ENCODE measurements at places on chromosomes 6 and 20. TPM values are rescaled to one million over a fixed set of nuclear protein-coding genes. Genes with fewer than 3 reads are reported as not detected.

FNDC1 gene
- not detected for total RNA-seq

GRCh38 chr20:63577317-63577894 is 3.4 kb upstream of the HELZ2 start:
- no peaks in the 10 kb centered on the region for H3K36me3 ChIP-seq
- no peak for DNase-seq
- no peak overlapping the region for H3K4me3 ChIP-seq
- no peaks in the 10 kb centered on the region for H3K4me1 ChIP-seq
- H3K27me3 ChIP-seq: peaks cover 51% of the 10 kb centered on the region
- H3K27ac ChIP-seq: no peak overlapping the region

MOCS1 gene
- 0.30 TPM for total RNA-seq

DNA sequence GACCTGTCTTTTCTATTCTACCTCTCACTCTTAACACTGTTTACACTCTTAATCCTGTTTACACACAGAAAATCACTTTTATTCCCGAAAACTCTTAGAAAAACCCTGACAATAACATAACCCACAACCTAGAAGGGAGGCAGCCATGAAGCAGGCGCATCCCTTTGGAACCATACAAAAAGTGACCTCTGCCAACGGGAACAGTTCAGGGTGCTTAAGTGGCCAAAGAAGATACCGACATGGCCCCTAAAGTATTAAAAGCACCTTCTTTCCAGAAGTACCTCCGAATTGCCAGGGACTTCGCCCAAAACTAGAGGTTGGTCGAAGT is 490 bp downstream of the MMUT start:
- peak overlapping the region; percentile 97 for H3K4me3 ChIP-seq
- H3K36me3 ChIP-seq: peaks cover 18% of the 10 kb centered on the region
- H3K27ac ChIP-seq: peak overlapping the region; percentile 98
- no peaks in the 10 kb centered on the region for H3K27me3 ChIP-seq

- H3K4me1 ChIP-seq: no peaks in the 10 kb centered on the region
- no peak for DNase-seq
- H3K4me3 ChIP-seq: no peak overlapping the region
- no peaks in the 10 kb centered on the region for H3K27me3 ChIP-seq
- H3K27ac ChIP-seq: no peak overlapping the region
- no peaks in the 10 kb centered on the region for H3K36me3 ChIP-seq
These were observed 461.2 kb downstream of the EPM2A start for GRCh38 chr6:145274083-145274482.

- H3K27me3 ChIP-seq: peaks cover 69% of the 10 kb centered on the region
- DNase-seq: no peak
- H3K36me3 ChIP-seq: no peaks in the 10 kb centered on the region
- H3K4me1 ChIP-seq: peaks cover 21% of the 10 kb centered on the region
These were observed 44.8 kb downstream of the AKAP12 start for GRCh38 chr6:151284548-151285017.

CALHM4 gene
- not detected for total RNA-seq

GRCh38 chr20:58625585-58625984 is 25.5 kb upstream of the STX16 start:
- no peak for DNase-seq
- H3K4me1 ChIP-seq: peaks cover 2% of the 10 kb centered on the region
- no peaks in the 10 kb centered on the region for H3K36me3 ChIP-seq
- peaks cover 2% of the 10 kb centered on the region for H3K27me3 ChIP-seq
- H3K4me3 ChIP-seq: no peak overlapping the region

DNA sequence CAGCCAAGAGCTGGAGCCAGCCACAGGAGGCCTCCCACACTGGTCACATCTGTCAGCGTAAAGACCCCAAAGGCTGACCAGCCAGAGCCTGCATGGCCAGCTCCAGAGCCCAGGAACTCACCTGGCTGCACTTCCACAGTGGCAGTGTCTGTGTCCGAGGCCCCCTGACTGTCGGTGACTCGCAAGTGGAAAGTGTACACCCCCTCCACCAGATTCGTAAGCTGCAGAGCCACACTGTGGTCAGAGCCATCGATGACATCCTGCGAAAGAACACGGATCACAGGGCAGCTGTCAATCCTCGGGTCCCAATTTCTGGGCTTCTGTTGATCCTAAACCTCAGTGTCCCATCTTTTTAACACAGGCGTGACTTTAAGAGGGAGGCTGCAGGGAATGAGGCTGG is 69.3 kb downstream of the ALDH5A1 start:
- H3K27me3 ChIP-seq: peaks cover 11% of the 10 kb centered on the region
- no peak for DNase-seq

DNA sequence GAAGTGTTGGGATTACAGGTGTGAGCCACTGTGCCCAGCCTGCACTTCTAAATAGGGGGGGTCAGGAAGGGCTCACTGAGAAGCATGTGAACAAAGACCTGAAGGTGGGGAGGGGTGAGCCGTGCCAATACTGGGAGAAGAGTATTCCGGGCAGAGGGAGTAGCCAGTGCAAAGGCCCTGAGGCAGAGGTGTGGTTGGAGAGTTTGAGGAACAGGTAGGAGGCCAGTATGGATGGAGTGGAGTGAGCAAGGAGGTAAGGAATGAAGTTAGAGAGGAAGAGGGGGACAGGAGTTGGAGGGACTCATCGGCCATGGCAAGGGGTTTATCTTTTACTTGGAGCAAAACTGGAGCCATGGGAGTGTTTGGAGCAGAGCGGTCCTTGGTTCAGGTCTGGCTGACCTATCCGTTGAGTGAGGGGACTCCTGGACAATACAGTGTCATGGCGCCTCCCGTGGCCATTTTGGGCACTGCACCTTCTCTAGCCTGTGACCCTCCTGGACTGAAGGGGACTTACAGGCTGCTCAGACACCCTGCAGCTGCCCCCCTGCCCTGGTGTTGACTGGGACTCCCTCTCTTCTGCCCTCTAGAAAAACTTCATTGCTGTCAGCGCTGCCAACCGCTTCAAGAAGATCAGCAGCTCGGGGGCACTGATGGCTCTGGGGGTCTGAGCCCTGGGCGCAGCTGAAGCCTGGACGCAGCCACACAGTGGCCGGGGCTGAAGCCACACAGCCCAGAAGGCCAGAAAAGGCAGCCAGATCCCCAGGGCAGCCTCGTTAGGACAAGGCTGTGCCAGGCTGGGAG is 12.1 kb downstream of the FOXS1 start:
- H3K27me3 ChIP-seq: peaks cover 4% of the 10 kb centered on the region
- no peak overlapping the region for H3K4me3 ChIP-seq
- H3K27ac ChIP-seq: no peak overlapping the region
- no peaks in the 10 kb centered on the region for H3K36me3 ChIP-seq

ZNF334 gene
- total RNA-seq: 1.8 TPM

- no peaks in the 10 kb centered on the region for H3K27me3 ChIP-seq
- peak; percentile 46 for DNase-seq
- H3K4me3 ChIP-seq: peak overlapping the region; percentile 27
- peaks cover 31% of the 10 kb centered on the region for H3K4me1 ChIP-seq
- H3K27ac ChIP-seq: peak overlapping the region; percentile 95
These were observed 1.3 kb upstream of the BLOC1S5 start for GRCh38 chr6:8065519-8065911.

DNA sequence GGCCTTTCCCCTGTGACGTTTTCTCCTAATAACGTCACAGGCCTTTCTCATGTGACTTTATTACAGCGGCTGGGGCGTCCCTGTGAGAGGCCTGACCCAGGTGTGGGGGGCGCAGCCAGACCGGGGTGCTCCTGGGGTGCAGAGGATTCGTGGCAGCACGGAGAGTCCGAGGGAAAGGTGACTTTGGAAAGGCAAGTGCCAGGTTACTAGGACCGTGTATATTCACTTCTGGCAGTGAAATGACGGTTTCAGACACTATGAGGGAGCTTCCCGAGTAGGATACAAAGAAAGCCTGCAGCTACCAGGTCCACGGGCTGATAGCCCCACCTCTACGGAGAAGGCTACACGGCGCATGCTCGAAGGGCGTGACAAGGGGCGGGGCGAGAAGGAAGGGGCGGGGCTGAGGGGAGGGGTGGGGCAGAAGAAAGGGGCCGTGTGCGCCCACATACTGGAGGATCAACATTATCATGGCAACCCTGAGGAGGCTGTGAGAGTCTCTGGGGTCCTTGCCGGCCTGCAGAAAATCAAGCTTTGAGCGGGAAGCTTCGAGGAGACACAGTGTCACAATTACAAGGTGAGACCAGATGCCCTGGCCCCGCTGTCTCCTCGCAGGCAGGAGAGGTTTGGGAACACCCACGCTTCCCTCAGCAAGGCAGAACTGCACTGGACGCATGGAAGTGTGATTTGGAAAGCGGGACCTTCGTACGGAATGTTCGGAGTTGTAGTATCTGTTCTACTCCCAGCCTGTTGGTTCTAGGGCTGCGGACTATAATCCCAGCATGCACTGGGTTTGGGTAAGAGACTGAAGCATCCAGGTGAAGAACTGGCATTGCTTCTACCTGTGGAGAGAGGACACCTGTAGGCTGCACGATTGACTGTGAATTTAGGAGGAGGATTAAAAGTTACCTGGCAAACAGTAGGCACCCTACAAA is 54.4 kb upstream of the ZNF337 start:
- peak; percentile 65 for DNase-seq
- H3K4me1 ChIP-seq: peaks cover 6% of the 10 kb centered on the region

DEFB124 gene
- not detected for total RNA-seq

DNMT3B gene
- 4.7 TPM for total RNA-seq

DNA sequence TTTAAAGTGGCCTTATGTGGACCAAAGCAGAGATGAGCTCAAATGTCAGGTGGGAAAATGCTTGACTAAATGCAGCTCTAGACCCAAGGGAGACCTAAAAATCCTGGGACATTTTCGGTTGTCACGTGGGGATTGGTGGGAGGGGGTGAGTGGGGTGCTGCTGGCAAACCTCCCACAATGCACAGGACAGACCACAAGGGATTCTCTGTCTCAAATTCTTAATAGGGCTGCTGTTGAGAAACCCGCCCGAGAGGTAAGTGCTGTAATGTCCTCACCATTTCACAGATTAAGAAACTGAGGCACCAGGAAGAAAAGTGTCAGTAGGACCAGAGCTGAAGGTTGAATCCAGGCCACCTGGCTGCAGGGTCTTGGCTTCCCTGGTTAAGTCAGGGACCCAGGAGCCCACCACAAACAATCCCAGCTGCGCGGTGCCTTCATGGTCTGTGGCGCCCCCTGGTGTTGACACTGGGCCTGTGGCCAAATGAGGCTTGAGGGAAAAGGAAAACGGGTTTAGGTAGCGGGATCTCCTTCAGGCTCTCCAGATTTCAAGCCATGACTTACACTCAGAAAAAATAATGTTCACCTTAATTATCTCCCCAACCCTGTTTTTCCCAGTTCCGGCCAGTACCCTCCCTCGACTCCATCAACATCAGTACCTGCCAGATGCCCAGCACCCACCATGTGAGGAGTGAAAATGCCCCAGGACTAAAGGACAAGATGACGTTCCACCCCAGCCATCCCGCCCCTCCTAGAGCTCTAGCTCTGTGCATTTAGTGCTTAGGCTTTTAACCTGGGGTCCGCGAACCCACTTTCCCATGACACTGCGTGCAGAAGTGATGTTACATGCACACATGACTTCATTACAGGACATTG is 7.2 kb downstream of the HLA-G start:
- no peaks in the 10 kb centered on the region for H3K36me3 ChIP-seq
- peak; percentile 64 for DNase-seq
- H3K27ac ChIP-seq: no peak overlapping the region
- peaks cover 11% of the 10 kb centered on the region for H3K4me1 ChIP-seq
- no peak overlapping the region for H3K4me3 ChIP-seq

DNA sequence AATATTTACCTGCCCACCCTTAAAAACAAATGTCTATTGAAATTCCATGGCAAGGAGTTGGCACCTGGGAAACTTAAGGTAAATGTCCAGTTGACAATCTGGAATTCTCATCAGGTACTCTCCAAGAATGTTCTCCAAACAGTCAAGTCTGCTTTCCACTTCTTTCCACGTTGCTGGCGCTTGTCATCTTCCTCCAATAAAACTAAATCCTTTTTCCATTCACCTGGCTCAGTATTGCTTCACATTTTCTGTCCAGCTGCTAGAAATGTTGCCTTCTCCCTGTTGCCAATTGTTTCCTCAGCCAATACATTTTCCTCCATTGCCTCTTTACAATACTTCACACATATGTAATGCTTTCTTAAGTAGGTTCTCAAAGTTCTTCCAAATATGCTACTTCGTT is 1288.1 kb upstream of the MAP3K7 start:
- no peak overlapping the region for H3K27ac ChIP-seq
- no peak overlapping the region for H3K4me3 ChIP-seq
- no peaks in the 10 kb centered on the region for H3K36me3 ChIP-seq

- no peaks in the 10 kb centered on the region for H3K36me3 ChIP-seq
- H3K27me3 ChIP-seq: no peaks in the 10 kb centered on the region
- no peak for DNase-seq
- no peaks in the 10 kb centered on the region for H3K4me1 ChIP-seq
- no peak overlapping the region for H3K4me3 ChIP-seq
- H3K27ac ChIP-seq: no peak overlapping the region
These were observed 44.4 kb upstream of the SMOC2 start for GRCh38 chr6:168396561-168396960.

IMPG1 gene
- not detected for total RNA-seq

GRCh38 chr6:132107896-132108295 is 156.7 kb upstream of the CCN2 start:
- no peak overlapping the region for H3K4me3 ChIP-seq
- no peaks in the 10 kb centered on the region for H3K4me1 ChIP-seq
- H3K27ac ChIP-seq: no peak overlapping the region
- no peaks in the 10 kb centered on the region for H3K36me3 ChIP-seq
- DNase-seq: no peak

DNA sequence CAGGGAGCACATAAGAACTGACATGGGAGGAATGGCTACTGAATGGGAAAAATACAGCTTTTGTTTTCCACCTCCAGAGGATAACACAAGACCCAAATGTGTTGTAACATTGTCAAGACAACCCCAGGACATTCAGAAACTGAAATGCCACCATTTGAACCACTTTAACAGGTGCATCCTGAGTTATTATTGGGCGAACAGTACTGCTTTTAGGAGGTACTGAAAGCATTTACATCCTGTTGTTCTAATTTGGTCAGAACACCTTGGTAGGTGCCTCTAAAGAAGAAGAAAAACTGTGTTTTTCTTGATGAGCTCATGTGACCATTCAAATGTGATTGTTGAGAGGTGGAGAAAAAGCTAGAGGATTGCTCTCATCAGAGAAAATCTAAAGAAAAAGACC is 6.4 kb upstream of the TXNDC5 start:
- H3K27me3 ChIP-seq: peaks cover 8% of the 10 kb centered on the region
- H3K27ac ChIP-seq: no peak overlapping the region
- DNase-seq: no peak
- H3K4me1 ChIP-seq: no peaks in the 10 kb centered on the region
- H3K36me3 ChIP-seq: no peaks in the 10 kb centered on the region
- H3K4me3 ChIP-seq: no peak overlapping the region

CLPSL2 gene
- total RNA-seq: not detected

DNA sequence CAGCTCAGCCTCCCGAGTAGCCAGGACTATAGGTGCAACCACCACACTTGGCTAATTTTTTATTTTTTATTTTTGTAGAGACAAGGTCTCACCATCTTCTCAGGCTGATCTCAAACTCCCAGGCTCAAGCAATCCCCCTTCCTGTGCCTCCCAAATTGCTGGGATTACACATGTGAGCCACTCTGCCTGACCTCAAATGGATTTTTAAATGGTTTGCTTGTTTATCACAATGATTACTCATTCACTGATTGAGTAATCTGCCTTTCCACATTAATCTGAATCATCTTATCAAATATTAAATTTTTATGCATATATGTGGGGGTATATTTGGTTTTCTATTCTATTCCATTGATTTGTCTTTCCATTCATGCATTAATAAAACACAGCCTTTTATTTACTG is 9.4 kb upstream of the KHDC1L start:
- DNase-seq: no peak
- H3K36me3 ChIP-seq: no peaks in the 10 kb centered on the region
- H3K4me3 ChIP-seq: no peak overlapping the region
- H3K4me1 ChIP-seq: no peaks in the 10 kb centered on the region

- peaks cover 3% of the 10 kb centered on the region for H3K4me1 ChIP-seq
- H3K4me3 ChIP-seq: no peak overlapping the region
- peaks cover 11% of the 10 kb centered on the region for H3K36me3 ChIP-seq
- H3K27ac ChIP-seq: no peak overlapping the region
- H3K27me3 ChIP-seq: no peaks in the 10 kb centered on the region
These were observed 150.0 kb downstream of the QKI start for GRCh38 chr6:163564534-163564933.
